ENCODE measurements at places on chromosomes 6 and 20.

DNA sequence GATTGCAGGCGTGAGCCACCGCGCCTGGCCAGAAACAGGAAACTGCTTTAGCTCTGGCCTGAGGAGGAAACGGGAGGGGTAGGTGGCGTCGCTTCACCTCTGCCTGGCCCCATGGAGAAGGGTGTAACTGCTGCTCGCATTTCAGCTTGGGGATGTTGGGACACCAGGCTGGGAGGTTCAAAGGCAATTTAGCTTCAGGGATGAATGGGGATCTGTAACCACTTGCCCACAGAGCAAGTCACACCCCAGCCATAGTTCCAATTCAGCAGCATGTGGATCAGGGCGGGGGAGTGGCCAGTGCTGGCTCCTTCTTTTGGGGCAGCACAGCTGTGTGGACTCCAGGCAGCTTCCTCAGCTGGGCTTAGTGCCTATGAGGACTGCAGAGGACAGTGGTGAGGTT is 34.8 kb upstream of the NUP153 start:
- peak; percentile 32 for DNase-seq

DNA sequence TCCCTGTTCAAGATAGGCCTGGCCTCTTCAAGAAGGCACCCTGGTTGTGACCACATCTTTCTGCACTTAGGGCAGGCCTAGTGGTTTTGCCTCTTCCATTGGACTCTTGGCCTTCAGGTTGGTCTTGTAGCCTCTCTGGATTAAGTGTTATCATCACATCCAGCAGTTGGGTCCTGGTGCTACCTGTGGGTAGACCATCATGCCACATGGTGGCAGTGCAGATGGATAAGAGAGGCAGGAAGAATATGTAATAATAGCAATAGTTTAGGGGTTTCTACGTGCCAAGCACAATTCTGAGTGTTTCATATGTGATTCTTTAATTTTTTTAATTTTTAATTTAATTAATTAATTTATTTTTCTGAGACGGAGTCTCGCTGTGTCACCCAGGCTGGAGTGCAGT is 28.5 kb upstream of the SNRPB2 start:
- DNase-seq, result no peak

DNA sequence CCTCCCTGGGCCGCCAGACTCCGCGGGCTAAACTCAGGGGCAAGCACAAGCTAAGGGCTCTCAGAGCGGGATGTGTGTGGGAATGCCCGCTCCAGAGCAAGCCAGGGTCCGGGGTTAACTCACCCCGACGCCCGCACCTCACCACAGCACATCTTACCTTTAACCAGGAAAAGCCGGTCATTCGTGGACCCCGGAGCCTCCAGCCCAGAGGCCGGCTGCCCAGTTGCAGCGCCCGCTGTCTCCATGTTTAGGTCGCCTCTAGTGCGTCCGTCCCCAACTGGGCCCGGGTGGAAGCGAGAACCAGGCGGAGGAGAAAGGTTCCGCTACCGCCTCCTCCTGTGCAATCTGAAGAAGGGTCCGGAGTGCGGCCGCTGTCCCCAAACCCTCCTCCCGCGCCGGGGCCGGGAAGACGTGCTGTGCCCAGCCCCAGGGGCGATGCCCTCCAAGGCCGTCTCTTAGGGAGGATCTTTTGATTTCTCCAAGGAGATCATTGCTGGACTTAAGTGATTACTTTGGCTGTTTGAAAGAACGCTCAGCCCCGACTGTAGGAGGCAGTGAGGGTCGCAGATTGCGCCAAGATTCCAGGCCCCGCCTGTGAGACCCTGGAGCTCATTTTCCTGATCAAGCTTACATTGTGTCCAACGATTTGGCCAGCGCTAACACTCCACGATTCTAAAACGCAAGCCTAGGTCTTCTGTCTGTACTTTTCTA is at the start of gene TMEM242:
TSS of gene TMEM242 (minus strand) at position 265 of the 711 bp plus-strand sequence. CDS start at position 245, 20 bp downstream.
- DNase-seq, result peak; percentile 87

- no peak for DNase-seq
Observed at GRCh38 chr6:170393807-170394399, 87.3 kb downstream of the FAM120B start.

DNA sequence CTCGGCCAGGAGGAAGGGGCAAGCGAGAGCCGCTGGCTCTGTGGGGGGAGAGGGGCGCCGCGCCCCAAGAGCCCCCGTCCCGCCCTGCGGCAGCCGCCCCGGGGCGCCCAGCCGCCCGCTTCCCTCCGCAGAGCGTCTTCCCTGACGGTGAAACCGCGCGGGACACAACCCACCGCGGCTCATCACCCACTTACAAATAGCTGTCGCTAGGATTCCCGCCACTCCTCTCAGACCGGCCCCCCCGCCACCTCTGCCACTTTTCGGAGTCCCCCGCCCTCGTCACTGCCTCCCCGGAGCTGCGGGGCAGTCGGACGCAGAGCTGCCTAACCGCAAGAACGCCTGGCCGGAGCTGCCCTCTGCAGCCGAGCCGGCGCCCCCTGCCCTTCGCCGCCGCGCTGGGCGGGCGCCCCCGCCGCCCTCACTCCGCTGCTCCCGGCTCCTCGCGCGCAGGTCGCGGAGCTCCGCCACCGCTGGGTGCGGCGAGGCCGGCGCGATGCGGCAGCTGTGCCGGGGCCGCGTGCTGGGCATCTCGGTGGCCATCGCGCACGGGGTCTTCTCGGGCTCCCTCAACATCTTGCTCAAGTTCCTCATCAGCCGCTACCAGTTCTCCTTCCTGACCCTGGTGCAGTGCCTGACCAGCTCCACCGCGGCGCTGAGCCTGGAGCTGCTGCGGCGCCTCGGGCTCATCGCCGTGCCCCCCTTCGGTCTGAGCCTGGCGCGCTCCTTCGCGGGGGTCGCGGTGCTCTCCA is at the start of gene SLC35D3:
TSS of gene SLC35D3 (plus strand) at position 366 of the 749 bp plus-strand sequence. CDS start at position 494, 128 bp downstream.
- DNase-seq, result peak; percentile 12

- peak; percentile 55 for DNase-seq
Observed at GRCh38 chr6:109241199-109241598, 141.1 kb downstream of the CD164 start.

- no peak for DNase-seq
Observed at GRCh38 chr6:141359953-141360352, 772.8 kb upstream of the GJE1 start.

DNA sequence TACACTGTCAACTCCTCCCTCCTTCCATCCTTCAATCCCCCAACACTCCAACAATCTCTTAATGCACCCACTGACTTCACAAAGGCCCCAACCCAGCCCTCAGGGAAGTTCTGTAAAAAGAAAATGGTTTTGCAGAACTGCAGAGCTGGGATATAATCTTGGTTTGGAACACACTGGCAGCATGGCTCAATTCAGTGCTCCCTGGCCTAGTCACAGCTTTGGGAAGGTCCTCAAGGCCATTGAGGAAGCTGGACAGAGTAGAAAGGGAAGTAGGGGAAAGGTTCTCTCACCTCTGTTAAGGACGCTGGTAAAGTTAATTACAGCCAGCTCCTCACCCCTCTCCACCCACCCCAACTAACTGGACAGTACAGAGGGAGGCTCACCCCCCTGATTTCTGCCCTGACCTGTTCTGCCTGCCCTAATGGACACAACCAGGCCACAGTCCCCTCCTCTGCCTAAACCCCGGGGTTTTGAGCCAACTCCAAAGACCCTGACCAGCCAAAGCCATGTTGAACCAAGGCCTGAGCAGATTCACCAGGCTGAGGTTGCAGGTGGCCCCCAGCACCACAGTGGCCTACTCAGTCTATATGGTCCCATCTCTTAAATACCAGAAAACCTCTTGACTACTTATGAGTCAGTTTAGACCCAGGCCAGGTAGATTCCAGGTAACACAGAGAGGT is 49.2 kb downstream of the MAFB start:
- no peak for DNase-seq

- no peak for DNase-seq
Observed at GRCh38 chr20:62726716-62727583, 18.3 kb downstream of the NTSR1 start.

- DNase-seq, result peak; percentile 31
Observed at GRCh38 chr6:116278854-116279231, 887 bp downstream of the TSPYL1 start.

GRCh38 chr20:59137532-59137931 is 26.1 kb upstream of the ZNF831 start:
- no peak for DNase-seq

DNA sequence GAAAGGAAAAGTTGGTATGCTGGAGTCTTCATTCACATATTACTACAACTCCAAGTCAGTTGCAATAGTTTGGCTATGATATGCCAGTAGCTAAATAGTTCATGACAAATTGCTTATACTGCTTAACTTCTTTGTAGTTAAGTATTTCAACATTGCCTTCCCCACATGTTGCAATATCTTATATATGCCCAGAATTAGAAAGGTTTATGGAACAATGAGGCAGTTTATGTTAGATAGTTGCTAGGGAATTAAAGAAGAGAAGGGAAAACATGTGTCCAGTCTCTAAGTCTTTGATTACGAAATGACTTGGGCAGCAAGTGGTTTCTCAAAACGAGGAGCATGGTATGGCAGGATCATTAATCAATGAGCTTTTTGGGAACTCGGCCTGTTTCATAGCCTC is 145.8 kb downstream of the PLCB4 start:
- DNase-seq, result no peak

- no peak for DNase-seq
Observed at GRCh38 chr6:90478278-90478677, 108.6 kb downstream of the MAP3K7 start.

GRCh38 chr20:21511485-21511849 is 2.4 kb downstream of the NKX2-2 start:
- no peak for DNase-seq

GRCh38 chr6:25237579-25237978 is 41.6 kb upstream of the CARMIL1 start:
- DNase-seq, result no peak

DNA sequence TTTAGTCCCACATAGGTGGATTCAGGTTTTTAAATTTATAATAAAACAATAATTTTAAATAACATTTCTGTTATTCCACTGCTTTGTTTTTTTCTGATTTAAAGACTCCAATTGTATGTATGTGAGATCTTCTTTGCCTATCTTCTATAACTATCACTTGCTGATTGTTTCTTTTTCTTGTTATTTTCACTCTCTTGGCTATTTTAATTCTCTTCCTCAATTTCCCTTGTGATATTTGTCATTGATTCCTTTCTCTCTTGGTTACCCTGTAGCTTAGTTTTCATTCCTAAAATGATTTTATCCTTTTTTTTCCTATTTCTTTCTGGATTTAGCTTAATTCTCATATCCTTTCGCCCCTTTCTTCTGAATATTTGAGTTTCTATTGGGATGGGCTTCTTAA is 227.3 kb upstream of the TENT5A start:
- no peak for DNase-seq

GRCh38 chr6:71468841-71469700 is 180.5 kb downstream of the OGFRL1 start:
- DNase-seq, result peak; percentile 33

DNA sequence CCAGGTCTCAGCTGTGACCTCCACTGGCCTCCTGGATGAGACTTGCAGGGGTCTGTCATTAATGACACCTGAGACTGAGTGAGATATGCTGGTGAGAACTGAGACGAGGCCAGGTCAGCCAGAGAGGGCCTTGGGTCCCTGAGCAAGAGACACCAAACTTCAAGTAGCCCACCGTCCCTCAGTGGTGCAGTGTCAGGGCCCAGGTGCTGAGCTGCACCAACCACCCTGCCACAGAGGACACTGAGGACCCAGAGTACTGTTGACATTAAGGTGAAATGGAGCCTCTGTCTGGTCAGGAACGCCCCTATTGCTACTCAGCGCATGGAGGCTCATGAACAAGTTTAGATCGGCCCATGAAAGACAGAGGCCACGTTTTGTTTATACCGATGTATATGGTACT is 64.1 kb upstream of the SCP2D1 start:
- no peak for DNase-seq

- no peak for DNase-seq
Observed at GRCh38 chr20:23461180-23461579, 8.5 kb upstream of the CST11 start.

DNA sequence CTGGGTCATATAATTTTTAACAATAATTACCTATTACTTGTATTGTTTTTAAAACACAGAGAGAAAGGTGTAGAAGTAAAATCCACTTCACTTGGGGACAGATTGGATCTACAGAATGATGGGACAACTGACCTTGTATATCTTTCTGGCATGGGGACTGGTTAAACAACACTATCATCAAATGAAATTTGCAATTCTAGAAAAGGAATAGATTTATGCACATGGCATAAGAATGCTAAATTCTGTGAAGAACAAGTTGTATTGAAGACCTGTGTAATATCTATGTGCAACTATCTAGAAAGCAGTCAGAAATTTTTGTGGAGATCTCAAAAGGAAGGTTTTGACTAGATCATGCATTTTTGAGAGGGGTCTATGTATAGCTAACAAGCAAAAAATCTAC is 106.3 kb upstream of the BMP5 start:
- no peak for DNase-seq

GRCh38 chr6:25578538-25578937 is 73.5 kb upstream of the SCGN start:
- no peak for DNase-seq

DNA sequence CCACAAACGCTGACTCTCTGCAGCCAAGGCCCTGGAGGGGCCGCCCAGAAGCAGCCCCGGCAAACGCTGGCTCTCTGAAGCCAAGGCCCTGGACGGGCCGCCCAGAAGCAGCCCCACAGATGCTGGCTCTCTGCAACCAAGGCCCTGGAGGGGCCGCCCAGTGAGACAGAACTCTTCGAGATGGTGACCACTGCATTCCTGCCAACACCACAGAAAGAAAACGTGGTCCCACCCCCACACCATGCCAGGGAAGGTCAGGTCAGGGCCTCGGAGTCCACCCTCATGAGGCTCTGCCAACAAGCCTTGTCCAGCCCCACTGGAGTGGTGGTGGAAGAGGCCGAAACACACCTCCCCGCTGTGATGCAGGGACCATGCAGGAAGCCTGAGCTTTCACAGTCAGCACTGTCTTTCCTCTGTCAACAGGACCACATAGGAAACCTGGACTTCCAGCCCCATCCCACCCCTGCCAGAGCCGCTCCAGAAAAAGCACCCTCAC is 97.5 kb downstream of the DLL1 start:
- no peak for DNase-seq

GRCh38 chr6:160348223-160349019 is at the start of gene SLC22A3:
Gene SLC22A3, plus strand, starts transcription at chr6:160348378. Its CDS starts 42 bp downstream, at chr6:160348420.
- peak; percentile 38 for DNase-seq

DNA sequence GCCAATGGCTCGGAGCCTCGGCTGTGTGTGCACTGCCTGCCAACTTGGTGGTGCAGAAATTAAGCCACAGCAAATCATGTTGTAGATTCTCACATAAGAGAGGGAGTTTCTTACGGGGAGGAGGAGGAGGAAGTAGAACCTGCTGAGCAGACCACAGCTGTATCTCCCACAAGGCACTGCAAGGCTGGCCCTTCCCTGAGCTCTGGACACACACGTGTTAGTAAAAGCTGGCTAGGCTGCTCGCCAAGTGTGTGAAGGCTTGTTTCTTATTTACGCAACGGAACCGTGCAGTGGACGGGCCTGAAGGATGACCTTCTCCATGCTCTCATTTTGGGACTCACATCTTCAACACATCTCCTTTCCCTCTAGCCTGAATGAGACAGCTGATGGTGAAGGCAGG is 15.7 kb upstream of the QKI start:
- no peak for DNase-seq

GRCh38 chr6:86728976-86729375 is 208.4 kb upstream of the HTR1E start:
- DNase-seq, result no peak

DNA sequence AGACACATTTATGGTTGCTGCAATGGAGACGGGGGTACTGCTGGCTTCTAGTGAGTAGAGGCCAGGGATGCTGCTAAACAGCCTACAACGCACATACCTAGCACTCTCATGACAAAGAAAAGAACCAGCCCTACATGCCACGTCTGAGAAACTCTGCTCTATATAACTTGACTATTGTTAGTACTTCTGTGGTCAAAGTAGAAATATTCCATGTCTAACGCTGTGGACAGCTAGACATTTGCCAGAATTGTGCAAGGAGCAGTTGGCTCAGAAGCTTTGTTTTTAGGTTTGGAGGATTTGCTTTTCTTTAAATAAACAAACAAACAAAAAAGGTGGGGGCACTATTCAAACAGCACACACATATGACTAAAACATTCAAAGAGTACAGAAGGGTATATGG is 20.5 kb downstream of the UBE2V1 start:
- no peak for DNase-seq
